A673 (cell line): ENCODE measurements at places on chromosomes 6 and 20. TPM values are rescaled to one million over a fixed set of nuclear protein-coding genes. Genes with fewer than 3 reads are reported as not detected.

DNA sequence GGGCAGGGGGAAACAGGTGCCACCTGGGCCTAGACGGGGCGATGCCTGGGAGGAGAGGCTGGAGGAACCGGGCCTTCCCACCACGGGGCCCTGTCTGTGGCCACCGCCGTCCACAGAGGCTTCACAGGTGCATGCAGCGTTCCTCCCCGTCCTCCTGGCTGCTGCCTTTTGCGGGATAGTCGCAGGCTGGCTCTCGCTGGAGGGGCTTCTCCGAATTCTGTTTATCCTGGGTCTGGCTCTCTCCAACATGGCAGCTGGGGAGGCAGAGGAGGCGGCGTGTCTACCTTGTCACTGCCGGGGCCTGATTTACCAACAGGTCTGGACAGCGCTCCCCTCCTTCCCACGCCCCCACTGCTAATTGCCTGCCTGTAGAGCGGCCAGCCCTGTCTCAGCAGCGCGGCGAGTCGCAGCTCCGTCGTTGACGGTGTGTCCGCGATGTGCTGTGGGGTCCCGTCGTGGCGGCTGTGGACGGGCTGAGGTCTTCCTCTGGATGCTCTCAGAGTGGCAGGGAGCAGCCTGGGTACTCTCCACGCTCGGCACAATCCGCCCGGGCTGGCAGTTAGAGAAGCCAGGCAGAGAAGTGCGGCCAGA, 262.9 kb downstream of the TAF4 start:
- DNase-seq = no peak

- peak; percentile 21 for DNase-seq
Measured at GRCh38 chr6:89818977-89819335, 638 bp downstream of the MDN1 start.

DNA sequence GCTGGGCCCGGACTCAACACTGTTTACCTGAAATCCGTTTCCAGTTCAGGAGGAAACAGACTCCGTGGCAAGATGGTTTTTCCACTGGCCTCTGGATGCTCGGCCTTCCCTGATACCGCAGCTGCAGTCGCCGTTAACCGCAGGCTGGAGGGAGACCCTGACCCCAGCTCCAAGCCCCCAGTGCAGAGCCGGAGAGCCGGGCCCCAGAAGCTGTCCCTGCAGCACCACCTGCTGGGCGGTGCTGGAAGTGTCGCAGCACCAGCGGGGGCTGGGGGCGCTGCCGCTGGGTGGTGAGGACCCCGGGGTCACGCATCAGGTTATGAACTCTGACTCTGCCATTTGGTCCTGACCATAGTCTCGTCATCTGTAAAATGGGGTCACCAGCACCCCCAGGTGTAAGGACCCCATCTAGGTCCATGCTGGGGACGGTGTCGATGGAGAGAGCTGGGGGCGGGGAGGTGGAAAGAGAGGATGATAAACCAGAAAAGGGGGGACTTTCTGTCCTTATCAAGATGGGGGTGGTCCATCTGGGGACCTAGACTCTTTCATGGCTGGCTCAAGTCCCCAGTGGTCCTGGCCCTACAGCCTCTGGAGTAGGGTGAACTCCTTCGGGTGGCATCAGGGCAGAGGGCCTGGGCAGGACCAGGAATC, 20.8 kb upstream of the CHRNA4 start:
- peak; percentile 22 for DNase-seq

DNA sequence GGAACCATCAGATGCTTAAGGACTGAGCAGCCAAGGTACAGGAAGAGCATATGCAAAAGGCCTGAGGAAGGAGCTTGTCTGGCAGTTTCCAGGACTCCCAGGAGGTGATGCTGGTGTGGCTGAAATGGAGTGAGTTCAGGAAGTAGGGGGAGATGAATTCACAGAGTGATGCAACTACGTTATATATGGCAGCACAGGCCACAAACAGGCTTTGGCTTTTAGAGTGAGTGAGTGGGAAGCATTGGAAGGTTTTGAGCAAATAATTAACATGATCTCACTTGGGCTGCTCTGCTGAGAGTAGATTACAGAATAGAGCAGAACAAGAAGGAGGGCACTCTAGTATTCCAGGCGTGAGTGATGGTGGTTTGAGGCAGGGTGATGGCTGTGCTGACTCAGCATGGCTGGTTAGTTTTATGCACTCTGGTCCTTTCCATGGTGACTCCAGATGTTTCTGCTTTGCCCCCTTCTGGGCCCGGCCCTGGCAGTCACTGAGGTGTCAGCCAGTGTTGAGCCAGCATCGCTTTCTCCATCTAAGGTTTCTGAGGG, 6.5 kb downstream of the BTN2A2 start:
- no peak for DNase-seq

GRCh38 chr20:940926-941325, 24.8 kb upstream of the ANGPT4 start:
- DNase-seq = no peak

- no peak for DNase-seq
Measured at GRCh38 chr6:162683135-162683534, 44.4 kb downstream of the PRKN start.

DNA sequence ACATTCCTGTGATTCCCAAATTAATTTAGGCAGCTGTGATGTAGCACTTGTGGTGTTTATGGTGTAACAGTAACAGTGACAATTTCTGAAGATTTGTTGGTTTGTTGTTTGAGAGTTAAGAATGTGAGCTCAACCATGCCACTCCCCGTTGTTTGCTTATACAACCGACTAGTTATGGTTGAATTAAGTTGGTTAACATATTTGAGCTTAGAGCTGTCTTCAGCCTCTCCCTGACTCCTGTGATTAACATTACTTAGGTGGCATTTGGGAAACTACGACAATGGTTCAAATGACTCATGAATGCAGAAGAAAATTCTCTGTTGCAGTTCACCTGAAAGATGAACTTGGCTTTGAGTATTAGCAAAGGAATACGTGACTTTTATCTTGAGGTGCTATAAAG, 35.9 kb upstream of the PRL start:
- no peak for DNase-seq

DNA sequence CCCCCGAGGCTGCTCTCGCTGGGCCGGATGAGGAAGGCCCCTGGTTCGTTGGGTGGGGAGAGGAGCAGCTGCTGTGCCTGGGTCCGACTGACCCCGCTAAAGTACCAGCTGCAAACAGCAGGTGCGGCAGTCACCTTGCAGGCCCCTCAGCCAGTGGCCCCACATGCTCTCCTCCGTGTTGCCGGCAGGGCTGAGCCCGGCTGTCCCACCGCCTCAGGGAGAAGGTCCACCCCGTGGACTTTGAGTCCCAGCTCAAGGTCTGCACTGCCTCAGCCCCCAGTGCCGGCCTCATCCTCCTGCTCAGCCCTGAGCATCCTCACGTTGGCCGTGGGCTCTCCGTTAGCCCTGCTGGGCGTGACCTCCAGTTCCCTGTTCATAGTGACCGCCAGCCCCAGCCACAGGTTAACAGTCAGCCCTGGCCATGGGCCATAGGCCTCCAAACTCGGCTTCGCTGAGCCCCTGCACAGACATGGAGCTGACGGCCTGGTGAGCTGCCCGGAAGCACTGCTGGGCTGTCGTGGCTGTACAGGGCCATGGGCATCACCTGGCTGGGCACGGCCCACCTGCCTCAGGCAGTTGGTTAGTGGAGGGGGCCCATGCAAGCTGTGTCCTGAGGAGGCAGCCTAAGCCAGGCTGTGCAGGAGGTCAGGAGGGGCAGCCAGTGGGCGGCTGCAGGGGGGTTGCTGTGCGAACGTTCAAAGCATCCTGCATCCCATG, 3.1 kb downstream of the SRMS start:
- no peak for DNase-seq

- DNase-seq = peak; percentile 33
Measured at GRCh38 chr6:24981386-24981760, 45.6 kb upstream of the RIPOR2 start.

- no peak for DNase-seq
Measured at GRCh38 chr20:33769043-33769442, 37.2 kb downstream of the ZNF341 start.

DNA sequence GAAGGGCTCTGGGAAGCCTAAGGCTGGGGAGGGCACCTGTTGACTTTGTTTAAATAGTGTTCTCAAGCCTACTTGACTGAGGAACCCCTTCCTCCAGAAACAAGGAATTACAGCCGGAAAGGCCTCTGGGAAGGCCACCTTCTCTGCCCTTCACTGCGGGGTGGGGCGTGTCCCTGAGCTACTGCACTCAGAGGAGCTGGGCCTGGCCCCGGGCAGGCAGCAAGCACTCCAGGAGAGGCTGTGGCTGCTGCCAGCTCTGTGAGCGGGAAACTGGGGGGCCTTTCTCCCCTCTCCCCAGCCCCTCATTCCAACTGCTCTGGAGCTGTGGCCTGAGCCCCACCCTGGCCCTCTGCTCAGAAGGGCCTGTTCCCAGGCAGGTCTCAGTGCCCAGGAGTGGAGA, 4.0 kb upstream of the OSBPL2 start:
- no peak for DNase-seq

Gene CDH26
- 0.58 and 0.66 TPM in 2 replicates for total RNA-seq

Gene KIF6
- 2.7 and 3.3 TPM in 2 replicates for total RNA-seq

Gene B3GAT2
- total RNA-seq = not detected in 2 replicates

Gene RNF182
- total RNA-seq = 20.7 and 20.8 TPM in 2 replicates

Gene MDC1
- total RNA-seq = 52.9 and 53.4 TPM in 2 replicates

Gene RGS17
- 2.4 and 3.5 TPM in 2 replicates for total RNA-seq

Gene SF3B5
- total RNA-seq = 135 and 136 TPM in 2 replicates
